ENCODE measurements at places on chromosomes 2 and 18.

GRCh38 chr2:187447336-187447735 lies 716 bp downstream of the CALCRL start:
- DNase-seq = no peak

GRCh38 chr2:132703396-132703795 lies 33.4 kb upstream of the LYPD1 start:
- DNase-seq = no peak

- DNase-seq = no peak
Measured at GRCh38 chr2:10225291-10226037, 77.2 kb upstream of the HPCAL1 start.

GRCh38 chr2:137183206-137183898 lies 418.0 kb downstream of the THSD7B start:
- DNase-seq = no peak

GRCh38 chr2:201931951-201932350 lies 101.7 kb upstream of the FZD7 start:
- DNase-seq = no peak

GRCh38 chr18:78169174-78169864 lies 810.3 kb upstream of the SALL3 start:
- no peak for DNase-seq

GRCh38 chr2:5548991-5549715 lies 143.0 kb upstream of the SOX11 start:
- no peak for DNase-seq

DNA sequence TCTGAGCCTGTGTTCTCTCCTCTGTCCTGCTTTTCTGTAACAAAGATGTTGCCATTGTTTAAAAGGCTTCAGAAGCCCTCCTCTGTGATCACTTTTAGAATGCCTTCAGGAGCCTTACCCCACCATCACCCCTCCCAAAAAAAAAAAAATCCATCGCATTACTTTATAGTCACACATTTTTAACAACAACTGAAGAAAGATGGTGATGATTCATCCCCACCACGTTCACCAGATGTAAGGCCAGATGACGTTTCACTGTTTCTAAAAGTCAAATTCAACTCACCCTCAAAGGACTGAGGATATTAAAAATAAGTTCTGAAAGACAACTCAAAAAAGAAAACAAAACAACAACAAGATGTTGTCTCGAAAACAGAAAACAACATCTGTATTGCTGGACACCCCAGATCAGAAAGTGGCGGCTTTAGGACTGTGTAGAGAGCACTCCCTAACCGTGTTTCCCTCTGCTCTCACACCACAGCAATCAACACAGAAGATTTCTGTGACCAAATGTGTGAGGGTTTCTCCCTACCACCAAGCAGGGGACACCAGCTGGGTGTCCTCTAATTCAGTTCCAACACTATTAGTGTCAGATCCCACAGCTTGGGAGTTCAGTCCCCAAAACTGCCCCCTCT lies 61.9 kb upstream of the CREB1 start:
- DNase-seq = no peak

DNA sequence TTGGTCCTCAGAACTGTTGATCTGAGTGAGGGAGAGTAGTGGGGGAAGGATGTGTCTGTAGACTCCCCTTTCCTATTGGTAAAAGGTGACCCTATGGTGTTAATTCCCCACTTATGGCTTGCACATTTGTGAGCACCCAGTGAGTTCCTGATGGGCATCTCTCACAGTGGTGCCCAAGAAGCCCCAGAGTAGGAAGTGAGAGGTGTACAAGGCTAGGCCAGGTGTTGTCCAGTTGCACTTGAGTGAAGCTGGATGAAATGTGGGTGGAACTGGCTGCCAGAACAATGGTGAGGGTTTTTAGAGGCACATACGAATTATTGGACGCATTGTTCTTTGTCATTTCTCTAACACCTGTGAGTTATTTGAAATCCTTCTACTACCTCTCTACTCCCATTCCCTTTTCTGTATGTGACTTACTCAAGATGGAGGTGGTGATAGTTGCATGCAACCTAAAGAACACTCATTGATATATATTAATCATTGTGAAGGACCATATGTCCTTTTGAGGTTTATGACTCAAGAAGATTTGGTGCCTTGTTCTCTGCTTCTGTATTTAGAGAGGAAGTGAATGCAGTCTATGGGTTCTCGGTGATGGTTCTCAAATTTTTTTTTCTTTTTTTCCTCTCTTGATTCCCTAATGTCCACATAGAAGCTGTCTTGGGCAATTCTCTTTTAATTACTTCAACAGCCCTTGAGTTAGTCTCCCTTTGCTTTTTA lies 162.7 kb downstream of the FSHR start:
- no peak for DNase-seq

DNA sequence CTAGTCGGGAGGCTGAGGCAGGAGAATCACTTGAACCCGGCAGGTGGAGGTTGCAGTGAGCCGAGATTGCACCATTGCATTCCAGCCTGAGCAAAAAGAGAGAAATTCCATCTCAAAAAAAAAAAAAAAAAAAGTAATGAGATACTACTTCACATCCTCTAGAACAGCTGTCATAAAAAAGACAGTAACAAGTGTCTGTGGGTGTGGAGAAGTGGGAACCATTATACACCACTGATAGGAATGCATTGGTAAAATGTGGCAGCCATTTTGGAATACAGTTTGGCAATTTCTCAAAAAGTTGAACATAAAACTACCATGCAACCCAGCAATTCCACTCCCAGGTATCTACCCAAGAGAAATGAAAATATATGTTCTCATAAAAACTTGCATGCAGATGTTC lies 166.6 kb downstream of the GREB1L start:
- no peak for DNase-seq

- DNase-seq = no peak
Measured at GRCh38 chr2:231688719-231689118, 19.6 kb upstream of the PTMA start.

DNA sequence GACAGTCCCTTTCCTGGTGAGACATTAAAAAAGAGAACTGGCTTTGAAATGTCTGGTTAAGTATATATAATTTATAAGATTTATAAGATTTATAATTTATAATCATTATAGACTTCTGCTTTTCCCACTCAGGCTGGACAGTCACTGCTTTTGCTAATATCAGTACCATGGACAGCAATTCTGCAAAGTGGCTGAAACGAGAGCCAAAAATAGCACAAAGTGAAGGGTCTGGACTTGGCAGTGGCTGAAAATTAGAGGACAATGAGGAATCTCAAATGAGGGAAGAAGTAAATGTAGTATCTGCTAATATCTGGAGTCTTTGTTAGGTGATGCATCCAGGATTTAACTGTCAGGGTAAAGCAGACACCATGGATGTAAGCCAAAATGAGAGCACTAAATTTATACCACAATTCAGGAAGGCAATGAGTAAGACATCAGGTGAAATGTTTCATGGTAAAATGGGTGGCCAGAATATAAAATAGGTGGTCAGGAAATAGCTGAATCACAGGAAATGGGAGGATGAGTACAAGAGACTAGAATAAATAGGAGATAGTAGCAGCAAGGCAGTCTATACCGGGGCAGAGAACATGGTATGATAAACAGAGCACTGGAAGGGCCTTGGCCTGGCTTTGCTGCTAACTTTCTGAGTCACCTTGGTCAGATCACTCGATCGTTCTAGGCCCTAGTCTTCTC lies 39.6 kb upstream of the BOD1L2 start:
- no peak for DNase-seq

- no peak for DNase-seq
Measured at GRCh38 chr2:238585836-238586821, 159.4 kb downstream of the ASB1 start.

DNA sequence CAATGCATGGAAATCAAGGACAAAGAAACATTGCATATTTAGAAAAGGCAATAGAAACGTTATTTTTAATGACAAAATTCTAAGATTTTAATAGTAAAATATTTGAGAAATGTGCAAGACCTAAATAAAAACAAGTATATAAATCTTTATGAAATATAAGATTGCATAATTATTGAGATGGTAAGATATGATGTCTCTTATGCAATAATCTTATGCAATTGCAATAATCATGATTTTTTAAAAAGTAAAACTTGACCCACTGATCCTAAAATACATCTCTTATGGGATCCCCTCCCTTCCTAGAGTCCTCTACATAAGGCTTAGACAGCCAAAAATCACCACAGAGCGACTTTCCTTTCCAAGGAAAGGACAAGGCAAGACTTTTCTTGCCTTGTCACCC lies 249.0 kb downstream of the DOK6 start:
- DNase-seq = no peak

DNA sequence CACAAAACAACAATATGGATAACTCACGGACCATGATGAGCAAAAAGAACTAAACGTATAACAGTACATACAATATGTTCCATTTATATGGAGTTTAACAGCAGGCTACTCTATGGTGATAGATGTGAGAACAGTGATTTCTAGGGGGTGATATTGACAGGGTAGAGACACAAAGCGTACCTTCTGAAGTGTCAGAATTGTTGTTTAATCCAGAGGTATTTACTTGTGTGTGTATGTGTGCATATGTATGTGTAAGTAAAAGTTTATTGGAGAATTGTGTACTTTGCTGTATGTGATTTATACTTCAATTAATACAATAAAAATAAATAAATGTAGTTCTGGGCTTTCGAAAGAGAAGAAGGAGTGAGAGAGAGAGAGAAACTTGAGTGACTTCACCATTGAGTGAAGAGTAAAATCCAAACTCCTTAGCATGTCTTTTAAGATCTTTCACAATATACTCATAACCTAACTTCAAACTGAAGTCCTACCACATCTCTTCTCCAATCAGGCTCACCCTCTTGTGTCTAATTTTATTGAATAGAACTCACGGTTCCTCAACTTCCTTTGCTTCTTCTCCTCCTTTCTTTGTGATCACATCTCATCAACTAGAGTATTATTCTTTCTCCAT lies 126.0 kb upstream of the KLF7 start:
- no peak for DNase-seq

DNA sequence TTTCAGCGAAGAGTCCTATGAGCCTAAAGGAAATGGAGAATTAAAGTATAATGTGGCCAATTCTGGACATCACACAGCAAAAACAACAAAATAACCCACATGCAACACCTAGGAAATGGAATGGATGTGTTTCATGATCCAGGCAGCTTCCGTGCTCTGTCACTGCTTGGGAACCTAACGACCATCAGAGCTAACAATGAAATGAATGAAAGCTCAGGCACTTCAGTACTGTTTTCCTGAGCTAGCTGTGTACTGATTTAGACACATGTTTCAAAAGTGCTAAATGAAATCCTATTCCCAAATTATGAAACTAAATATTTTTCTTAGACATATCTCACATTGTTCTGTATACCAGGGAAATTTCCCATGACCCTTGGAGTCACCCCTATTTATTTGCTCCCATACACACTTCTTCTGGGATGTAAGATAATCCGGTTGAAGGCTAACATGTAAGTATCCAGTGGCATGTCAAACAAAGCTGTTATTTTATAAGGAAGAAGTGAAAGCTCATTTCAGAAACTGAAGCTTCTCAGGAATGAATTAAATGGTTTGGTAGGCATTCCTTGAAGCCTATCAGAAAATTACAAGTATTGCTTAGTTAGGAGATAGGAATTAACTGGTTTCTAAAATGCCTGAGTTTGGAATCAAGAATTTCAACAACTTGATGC lies 108.5 kb upstream of the RND3 start:
- no peak for DNase-seq

- no peak for DNase-seq
Measured at GRCh38 chr18:52451256-52451655, 111.3 kb downstream of the DCC start.

- DNase-seq = no peak
Measured at GRCh38 chr2:63424329-63425078, 163.8 kb downstream of the WDPCP start.

GRCh38 chr2:173793709-173794565 lies 171.2 kb downstream of the SP3 start:
- no peak for DNase-seq

Data from heart right ventricle (tissue), 16 donors.